ENCODE measurements at places on chromosomes 16 and 17. TPM values are rescaled to one million over a fixed set of nuclear protein-coding genes. Genes with fewer than 3 reads are reported as not detected.

- no peak for DNase-seq
Observed at GRCh38 chr16:11090232-11090631, 145.9 kb downstream of the CLEC16A start.

DNA sequence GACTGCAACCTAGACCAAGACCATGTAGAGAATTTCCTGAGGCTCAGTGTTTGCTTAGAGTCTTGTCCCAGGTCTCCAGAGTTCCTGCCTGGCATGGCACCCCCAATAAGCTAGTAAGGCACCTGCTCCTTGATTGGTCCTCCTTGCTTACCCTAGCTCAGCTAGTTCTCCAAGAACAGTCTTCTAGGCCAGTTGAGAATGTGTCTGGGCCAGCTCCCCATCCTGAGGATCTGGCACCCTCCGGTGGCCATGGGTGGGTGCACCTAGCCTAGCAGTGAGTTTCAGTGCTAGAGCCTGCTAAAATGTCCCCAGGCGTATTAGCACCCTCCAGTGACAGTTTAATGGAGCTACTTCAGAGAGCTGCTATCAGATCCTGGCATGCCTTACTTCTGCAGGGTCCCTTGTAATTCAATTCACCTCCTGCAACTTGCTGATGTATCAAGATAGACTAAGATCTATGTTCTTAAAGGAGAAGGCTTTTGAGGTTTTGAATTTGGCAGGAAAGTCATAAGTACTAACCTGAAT lies 44.4 kb upstream of the MED13 start:
- peak; percentile 88 for DNase-seq

DNA sequence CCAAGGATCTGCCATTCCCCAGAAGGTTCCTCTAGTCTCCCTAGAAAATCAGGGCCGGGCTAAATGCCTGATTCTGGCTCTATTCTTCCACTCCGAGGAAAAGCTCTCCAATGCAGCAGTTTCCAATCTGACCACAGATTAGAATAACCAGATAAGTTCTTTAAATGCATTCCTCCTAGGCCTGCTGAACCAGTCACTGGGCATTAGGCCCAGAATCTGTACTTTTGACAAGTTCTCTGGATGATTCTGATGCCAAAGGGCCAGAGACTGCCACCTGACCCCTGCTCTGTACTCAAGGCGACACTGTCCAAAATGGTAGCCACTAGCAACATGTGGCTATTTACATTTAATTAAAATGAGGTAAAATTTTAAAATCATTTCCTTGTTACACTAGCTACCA lies 22.3 kb downstream of the MAP3K14 start:
- peak; percentile 84 for DNase-seq

DNA sequence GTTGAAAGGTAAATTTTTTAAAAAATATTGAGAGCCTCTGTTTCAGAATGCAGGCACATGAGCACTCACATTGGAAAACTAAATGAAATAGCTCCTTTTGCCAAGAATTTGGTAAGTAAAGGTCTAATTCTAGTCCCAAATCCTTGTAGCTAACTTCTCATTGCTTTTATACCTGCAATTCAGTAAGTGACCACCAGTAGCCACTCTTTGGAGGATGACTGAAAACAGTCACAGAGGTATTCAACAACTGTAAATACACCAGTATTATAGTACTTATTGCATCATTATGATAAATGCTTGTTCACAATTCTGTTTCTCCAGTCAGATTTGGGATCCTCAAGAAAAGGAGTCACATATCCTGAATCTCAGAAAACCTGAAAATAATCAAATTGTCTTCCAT lies 562.4 kb upstream of the CDH11 start:
- DNase-seq, result no peak

GRCh38 chr17:53092072-53092471 lies 730.7 kb upstream of the KIF2B start:
- DNase-seq, result no peak

Gene FOXC2
- 0.13 TPM for total RNA-seq

DNA sequence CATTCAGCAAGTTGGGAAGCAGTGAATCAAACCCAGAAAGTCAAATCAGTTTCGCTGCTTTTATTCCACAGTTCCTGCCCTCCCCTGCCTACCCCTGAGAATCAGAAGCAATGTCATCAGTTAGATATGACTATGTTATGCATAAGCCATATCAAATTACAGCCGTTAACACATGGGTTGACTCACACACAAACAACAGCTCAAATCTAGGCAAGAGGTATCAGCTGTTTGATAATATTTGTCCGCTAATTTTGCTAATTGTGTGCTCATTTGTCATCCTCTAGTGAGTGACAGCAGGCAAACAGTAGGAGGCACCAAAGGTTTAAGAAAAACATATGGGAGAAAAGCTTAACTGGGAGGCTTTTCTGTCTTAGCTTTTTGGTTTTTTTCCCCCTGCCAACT lies 327.4 kb upstream of the CCL2 start:
- DNase-seq, result no peak

DNA sequence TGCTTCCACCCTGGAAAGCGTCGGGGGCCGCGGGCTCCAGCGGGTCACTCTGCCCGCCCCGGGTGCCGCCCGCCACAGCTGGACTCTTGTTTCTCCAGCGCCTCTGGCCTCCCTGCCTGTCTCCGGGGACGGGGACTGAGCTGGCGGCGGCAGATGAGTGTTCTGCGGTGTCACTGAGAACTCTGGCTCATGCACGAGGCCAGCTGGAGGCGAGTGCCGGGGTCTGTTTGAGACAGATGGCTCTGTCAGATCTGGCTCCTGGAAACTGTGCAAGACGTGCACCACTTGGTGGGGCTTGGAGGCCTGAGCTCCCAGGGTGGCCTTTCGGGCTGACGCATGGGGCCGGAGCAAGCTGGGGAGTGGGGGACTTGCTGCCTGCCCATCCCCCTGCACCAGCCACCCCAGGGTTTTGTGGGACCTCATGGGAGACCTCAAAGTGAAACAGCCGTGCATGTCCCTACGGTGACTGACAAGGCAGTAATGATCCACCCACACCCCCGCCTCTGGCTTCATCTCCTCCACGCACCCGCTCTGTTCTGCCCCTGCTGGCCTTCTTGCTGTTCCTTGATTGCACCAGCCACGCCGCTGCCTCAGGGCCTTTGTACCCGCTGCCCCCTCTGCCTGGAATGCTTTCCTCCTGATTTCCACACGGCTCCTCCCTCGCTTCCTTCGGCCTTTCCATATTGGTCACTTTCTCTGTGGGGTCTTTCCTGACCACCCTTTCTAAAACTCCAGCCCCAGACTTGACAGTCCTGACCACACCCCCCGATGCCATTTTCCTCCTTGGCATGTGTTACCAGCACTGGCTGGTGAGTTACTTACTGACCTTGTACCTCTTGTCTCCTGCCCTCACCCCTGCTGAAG lies 174.9 kb upstream of the CIBAR2 start:
- DNase-seq, result peak; percentile 65

Gene KRTAP1-5
- not detected for total RNA-seq

DNA sequence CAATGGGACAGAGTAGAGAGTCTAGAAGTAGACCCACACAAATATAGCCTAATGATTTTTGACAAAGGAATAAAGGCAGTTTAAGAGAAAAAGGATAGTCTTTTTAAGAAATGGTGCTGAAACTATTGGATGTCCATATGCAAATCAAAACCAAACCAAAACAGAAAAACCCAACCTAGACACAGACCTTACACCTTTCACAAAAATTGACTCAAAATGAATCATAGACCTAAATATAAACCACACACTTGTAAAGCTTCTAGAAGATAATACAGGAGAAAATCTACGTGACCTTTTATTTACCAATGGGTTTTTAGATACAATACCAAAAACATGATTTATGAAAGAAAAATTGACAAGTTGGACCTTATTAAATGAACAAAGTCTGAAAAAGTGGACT lies 66.4 kb upstream of the MPHOSPH6 start:
- DNase-seq, result no peak

Gene NT5M
- total RNA-seq, result 1.6 TPM

DNA sequence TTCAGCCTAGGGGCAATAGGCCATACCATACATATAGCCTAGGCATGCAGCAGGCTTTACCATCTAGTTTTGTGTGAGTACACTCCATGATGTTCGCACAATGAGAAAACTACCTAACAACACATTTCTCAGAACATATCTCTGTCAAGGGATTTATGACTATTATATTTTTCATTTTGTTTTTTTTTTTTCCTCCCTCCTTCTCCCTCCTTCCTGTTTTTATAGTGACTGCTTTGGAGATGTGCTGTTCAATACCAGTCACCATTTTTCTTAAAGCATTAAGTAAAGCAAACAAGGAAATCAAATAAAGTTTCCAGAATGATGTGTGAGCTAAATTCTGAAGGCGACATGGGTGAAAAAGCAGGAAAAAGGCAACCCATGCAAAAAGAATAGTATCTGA lies 194.6 kb downstream of the STX8 start:
- no peak for DNase-seq

DNA sequence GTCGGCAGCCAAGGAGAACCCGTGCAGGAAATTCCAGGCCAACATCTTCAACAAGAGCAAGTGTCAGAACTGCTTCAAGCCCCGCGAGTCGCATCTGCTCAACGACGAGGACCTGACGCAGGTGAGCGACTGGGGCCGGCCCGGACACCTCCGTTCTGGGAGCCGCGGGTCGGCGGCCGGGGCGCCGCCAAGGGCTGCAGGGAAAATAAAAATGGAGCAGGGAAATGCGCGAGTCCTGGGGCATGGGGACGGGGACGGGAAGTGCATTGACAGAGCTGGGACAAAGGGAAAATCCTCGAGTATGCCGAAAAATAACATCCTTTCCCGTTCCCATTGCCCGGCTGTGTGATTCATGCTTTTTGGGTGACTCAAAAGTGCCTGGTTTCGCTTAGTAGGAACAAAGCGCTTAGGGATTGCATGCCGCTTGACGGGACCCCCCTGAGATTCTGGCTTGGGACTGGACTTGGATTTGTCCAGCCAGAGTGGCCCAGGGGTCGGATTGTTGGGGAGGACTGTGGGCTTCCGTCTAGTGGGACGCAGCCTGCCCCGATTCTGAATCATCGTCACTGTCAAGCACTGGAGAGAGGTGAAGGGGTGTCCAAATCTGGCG lies 699 bp downstream of the MPRIP start:
- no peak for DNase-seq

- DNase-seq, result no peak
Observed at GRCh38 chr16:11005611-11005975, 61.2 kb downstream of the CLEC16A start.

DNA sequence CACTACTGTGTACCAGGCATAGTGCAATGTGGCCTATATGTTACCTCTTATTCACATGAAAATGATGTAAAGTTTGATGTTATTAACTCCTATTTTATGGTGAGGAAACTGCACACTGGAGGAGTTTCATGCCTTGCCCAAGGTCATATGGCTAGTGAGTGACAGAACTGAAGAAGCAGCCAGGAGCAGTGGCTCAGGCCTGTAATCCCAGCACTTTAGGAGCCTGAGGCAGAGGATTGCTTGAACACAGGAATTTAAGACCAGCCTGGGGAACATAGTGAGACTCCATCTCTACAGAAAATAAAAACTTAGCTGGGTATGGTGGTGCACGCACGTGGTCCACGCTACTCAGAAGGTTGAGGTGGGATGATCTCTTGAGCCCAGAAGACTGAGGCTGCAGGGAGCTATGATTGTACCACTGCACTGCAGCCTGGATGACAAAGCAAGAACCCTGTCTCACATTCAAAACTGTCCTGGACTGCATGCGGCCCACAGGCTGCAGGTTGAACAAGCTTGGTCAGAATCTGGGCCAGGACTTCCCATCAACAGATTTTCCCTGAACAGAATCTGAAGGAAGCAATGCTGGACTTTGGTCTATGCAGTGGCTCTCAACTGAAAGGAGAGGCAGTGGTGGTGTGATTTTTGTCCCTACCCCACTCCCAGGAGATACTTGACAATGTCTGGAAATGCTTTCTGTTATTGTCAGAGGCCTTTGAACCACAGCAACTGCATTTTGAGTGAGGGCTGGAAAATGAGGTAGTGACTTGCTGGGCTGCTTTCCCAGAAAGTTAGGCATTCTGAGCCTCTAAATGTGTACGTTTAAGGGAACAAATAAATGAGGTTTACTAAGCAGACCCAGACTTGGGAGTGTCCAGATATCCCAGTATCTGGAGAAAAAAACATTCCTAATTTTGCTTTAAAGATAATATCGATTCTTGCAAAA lies 479.5 kb downstream of the TMEM114 start:
- no peak for DNase-seq

Measured in left lobe of liver (tissue), 2 donors.